ENCODE measurements at places on chromosomes 6 and 20.
A peak's percentile ranks its signal among the peaks of the same experiment; 100 is the strongest.

DNA sequence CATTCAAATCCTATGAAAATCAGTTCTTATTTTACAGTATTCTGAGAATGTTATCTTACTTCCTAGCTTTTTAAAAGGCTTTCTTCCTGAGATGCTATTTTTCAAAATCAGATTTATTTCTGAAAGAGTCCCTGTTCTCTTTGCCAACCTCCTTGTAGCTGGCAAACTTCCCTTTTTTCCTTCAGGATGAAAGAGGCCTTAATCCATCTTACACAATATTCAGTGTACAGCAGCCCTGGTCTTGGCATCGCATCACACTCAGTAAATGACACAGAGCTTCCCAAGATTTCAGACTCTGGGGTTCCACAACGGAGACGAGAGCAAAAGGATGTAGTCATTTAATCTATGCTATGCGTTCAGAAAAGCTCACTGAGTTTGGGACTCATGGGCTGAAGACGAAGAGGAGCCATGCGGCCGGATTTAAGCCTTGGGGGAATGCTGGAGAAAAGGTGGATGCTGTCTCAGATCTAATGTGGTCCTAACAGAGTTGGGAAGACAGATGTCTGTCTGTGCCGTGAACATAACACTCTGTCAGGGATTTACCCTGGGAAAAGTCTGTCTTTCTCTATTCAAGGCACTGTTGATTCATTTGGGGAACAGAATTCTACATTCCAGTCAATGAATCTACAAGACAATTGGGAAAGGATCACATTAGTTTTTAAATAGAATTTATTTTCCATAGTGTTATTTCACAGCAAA is 616.4 kb upstream of the AGPAT4 start:
- DNase-seq = no peak

DNA sequence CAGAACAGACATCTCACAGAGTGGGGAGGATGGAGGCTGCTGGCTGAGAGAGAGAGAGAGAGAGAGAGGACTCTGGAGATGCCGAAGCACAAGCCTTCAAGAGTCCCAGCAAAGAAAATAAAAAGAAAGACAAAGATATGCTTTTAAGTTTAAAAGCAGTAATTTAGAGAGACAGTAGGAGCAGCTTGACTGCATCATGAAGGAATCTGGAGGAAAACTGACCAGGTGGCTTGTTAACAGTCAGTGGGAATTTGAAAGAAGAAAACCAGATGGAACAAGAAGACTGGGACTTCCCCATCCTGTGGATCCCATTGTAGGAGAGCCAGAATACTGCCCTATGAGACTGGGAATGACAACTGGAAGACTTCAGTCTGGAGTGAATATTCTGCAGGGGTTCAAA is 46.3 kb upstream of the PLN start:
- DNase-seq = no peak

GRCh38 chr6:152129691-152130151 is 322.2 kb downstream of the ESR1 start:
- DNase-seq = no peak

DNA sequence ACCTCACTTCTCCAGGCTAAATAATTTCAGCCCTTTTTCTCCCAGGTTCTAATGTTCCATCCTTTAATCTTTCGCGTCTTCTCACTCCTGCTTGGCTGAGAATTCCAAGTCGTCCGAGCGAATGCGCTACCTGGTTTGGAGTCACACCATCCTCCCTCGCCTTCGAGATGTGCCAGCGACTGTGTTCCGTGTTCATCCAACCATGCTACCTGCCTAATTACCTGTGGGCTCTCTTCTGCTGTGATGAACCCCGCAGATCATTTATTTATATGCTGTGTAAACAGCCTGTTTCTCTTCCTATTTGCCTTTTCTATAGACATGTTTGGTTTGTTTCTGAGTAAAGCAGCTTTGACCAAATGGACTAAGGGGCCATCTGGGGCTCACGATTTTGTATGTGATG is 83.5 kb upstream of the TMEM181 start:
- DNase-seq = no peak

DNA sequence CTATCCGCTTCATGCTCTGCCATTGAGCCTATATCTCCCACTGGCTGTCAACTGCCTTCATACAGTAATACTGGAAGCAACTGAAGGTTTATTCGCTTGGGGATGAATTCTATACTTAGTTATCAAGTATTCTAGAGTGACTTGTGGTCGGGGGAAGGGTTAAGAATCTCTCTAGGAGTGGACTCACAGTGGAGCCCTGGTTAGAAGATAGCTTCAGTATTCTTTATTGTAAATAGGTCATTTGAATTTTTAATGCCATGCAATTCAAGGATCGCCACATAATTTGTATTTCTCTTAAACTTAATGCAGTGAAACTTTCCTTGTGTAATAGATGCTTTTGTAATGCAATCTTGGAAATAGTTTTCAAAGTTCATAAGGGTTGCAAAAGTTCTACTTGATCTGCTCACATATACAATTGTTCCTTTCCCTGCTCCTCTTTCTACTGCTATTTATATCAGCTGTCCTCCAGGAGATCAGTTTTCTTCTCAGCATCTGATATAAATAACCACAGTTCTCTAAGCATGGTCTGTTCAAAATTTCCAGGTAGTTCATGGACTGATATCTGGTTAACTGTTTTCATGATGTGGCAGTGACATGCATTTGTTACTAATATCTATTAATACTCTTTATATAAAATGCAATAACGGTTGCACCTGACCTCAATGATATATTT is 120.3 kb downstream of the KCNQ5 start:
- no peak for DNase-seq

GRCh38 chr6:114334237-114334636 is 8.6 kb downstream of the HS3ST5 start:
- DNase-seq = no peak

- no peak for DNase-seq
These were observed 1.3 kb upstream of the CDKN1A start for GRCh38 chr6:36677059-36677749.

GRCh38 chr20:47857569-47858464 is 72.5 kb upstream of the SULF2 start:
- DNase-seq = no peak

DNA sequence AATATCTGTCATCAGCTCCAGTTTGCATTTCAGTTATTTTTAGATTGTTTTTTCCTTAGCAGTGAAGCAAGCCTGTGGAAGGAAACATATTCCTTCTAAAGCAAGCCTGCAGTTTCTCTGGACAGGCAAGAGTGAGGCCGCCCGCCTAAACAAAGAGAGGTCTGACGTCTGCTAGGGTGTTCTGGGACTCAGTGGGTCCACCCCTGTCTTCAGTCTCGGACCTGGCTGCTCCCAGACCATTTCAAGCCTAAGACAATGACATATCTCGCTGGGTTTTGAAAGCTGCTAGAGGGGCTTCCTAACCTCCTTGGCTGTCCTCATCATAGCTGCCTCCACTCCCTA is 36.8 kb upstream of the RNF24 start:
- DNase-seq = no peak

GRCh38 chr6:134735461-134735860 is 214.4 kb downstream of the ALDH8A1 start:
- no peak for DNase-seq

GRCh38 chr20:17808782-17809181 is 109.0 kb downstream of the BANF2 start:
- no peak for DNase-seq

- DNase-seq = peak; percentile 48
These were observed 1.4 kb upstream of the MUC21 start for GRCh38 chr6:30981942-30982772.

DNA sequence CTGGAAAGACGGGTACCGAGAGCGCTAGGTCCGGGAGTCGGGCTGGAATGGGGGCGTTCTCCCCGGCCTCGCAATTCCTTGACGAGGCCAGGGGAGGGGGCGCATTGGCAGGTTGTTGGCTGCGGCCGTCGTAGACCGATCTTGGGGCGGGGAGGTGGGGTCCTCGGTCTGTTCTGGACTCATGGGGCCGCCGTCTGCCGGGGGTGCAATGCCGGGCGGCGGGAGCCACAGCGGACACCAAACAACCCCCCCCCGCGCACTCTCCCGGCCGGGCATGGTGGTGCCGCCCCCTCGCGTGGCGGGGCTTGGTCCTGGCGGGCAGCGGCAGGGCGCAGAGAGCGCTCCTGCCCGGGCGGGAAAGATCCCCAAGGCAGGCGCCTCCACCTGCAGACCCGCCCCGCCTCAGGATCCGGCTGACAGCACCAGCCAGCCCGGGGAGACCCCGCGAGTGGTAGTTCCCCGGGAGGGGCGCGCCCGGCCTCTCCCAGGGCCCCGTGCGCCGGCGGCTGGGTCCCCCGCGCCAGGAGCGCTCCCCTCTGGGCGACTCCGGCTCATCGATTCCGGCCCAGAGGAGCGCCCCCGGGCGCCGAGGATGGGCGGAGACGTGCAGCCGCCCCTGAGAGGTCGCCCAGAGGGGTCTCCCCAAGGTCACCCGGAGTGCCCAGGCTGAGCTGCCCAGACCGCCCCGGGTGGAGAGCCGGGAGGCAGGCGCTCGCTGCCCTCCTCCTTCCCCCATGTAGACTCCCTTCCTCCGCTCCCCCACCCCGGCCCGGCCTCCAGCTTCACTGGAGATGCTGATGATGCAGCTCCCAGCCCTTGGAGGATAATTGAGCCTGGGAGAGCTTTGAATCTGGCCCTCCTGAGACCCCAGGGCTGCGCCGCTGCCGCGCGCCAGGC is 709 bp downstream of the PPP1R16B start:
- DNase-seq = no peak

GRCh38 chr6:110398778-110399177 is 16.6 kb downstream of the DDO start:
- no peak for DNase-seq

- DNase-seq = no peak
These were observed 22.8 kb downstream of the FOXQ1 start for GRCh38 chr6:1334684-1335083.

GRCh38 chr20:15267935-15268334 is 930.5 kb upstream of the FLRT3 start:
- no peak for DNase-seq

DNA sequence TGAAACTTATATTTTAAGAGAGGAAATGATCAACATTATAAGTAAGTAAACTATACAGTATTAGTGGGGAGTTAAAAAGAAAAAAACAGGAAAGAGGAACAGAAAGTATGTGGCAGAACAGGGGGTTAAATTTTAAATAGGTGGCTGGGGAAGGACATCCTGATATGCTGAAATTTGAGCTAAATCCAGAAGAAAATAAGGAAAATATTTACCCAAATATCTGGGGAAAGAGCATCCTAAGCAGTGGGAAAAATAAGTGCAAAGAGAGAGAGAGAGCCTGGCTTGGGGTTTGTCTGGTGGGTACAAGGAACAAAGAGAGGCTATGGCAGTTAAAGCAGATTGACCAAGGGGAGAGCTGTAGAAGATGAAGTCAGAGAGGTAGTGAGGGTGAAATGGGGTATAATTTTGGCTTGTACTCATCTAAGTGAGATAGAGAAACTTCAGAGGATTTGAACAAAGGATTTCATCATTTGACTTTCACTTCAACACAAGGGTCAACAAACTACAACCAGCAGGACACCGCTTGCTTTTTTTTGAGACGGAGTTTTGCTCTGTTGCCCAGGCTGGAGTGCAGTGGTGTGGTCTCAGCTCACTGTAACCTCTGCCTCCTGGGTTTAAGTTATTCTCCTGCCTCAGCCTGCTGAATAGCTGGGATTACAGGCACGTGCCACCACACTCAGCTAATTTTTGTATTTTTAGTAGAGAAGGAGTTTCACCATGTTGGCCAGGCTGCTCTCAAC is 328.4 kb upstream of the CNR1 start:
- DNase-seq = no peak

DNA sequence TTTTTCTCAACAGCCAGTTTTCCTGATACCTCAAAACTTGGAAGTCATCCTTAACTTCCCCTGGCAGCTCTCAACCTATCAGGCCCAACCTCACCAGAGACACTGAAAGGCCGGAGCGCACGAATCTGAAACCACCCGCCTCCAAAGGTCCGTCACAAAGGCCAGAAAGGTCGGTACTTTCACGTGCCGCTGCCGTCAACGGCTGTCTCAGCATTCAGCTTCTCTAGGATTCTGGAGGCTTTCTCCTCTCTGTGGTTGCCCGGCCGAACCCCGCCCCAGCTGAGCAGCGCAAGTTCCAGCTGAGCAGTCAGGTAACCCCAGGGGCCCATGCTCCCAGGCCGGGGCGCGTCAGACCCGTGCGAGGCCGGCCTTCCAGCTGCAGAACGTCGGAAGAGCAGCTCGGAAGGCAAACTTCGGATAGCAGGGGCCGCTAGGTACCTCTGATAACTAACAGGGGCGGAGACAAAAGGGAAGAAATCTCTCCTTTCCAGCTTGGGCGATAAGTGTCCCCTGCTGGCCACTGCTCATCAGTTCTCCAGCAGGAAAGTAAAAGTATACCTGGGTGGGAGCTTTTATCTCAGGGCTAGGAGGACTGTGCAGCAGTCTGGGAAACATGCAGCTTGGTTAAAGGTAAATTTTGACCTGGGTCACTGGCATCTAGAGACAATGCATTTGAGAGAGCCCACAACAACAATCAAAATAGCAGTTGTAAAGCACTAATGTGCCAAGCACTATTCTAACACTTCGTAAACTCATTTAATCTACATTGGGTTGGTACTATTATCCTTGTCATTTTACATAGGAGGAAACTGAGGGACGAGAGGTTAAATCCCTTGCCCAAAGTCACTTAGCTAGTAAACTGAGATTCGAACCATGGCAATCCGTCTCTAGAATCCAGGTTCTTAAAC is 16.1 kb downstream of the ZSCAN12 start:
- peak; percentile 62 for DNase-seq

DNA sequence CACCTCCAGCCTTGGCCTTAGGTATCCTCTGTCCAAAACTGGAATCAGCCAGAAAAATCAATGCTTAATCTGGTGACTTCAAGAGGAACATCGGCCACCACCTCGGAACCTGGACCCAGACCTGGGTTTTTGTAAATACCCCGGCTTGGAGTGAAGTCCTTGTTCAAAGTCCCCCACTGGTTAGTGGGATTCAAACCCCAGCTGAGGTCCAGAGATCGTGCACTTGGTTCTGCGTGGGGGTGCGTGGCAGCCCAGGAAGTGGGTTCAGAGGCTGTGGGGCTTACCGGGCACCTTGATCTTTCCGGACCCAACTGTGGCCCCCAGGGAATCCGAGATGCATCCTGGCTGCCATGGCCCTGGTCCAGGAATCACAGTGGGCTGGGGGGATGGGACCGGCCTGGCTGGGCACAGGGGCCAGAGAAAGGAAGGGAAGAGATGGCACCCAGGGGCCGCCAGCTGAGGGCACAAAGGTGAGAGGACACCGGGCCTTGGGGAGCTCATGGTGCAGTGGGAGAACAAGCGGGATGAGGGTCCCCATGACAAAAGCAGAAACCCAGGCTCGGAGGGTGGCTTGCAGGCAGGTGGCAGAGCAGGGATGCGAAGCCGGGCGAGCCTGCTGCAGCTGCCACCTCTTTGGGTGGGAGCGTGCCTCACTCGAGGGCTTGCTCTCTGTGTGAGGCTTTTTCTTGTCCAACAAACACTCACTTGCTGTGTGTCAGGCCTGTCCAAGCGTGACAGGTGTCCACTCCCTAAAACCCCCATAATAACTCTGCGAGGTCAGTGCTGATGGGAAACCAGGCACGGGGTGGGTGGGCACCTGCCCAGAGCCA is 27.7 kb downstream of the ZBP1 start:
- no peak for DNase-seq

GRCh38 chr20:42635699-42636411 is 553.9 kb downstream of the PTPRT start:
- DNase-seq = no peak

Data from HFFc6 (cell line).